ENCODE measurements at places on chromosomes 12 and 14.

DNA sequence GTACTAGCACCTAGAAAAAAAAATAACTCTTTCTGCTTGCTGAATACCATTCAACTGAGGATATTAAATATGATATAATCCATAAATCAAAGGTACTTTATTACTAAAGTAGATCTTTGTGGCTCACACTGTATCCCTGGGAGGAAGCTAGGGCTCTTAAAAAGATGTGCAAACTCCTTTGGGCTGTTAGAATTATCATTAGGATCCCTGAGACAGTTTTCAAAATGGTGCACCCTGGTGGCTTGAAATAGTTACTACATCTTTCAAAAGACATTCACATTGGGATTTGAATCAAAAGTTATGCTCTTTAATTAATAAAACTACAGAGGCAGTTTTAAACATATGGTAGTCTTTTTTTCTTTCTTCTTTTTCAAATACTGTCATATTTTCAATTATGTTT, 228.5 kb upstream of the G2E3 start:
- DNase-seq: no peak

DNA sequence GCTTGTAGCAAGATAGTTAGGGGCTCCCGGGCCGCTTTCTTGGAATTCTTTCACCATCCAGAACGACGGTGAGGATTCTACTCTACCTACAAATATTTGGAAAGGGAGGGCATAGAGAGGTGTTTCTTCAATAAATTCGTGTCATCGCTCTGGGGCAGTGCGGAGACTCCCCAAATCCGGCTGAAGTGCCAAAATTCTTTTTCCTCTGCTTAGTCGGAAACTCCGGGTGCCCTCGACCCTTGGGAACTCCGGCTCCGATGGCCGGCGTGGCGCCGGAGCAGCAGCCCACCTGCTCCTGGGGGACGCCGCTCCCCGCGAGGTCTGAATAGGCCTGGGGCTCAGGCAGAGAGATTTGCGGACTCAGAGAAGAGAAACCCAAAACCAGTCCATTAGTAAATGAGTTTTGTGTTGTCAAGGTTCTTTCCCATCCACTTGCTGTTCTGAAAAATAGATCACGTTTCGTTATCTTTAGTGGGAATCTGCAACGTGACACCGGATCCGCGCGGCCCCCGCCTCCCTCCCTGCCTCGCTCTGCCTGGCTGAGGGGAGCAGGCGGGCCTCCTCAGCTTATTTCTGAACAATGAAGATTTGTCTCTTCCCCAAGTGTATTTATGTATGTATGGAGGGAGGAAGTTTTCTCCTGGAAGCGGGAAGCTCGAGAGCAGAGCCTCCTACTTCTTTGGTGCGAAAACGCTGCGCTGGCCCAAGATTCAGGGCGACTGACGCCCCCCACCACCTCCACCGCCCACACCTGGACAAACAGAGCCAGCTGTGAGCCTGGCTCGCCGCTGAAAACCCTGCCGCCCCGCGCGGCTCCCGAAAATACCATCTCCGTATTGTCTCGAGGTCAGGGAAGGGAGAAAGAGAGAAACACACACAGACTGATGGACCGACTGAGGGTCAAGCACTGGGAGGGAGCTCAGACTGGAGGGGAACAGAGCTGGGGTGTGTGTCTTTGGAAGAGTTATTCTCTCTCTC, 3.7 kb upstream of the SIX1 start:
- no peak for DNase-seq

GRCh38 chr12:119505001-119505400, 88.6 kb upstream of the TMEM233 start:
- DNase-seq: no peak

GRCh38 chr12:10235761-10236631, 23.3 kb downstream of the GABARAPL1 start:
- DNase-seq: peak; percentile 34

- no peak for DNase-seq
Observed at GRCh38 chr14:102500158-102500662, 9.4 kb downstream of the ANKRD9 start.

- DNase-seq: no peak
Observed at GRCh38 chr14:72845683-72846082, 48.2 kb downstream of the DPF3 start.

GRCh38 chr12:51407604-51408003, 16.4 kb upstream of the GALNT6 start:
- no peak for DNase-seq

DNA sequence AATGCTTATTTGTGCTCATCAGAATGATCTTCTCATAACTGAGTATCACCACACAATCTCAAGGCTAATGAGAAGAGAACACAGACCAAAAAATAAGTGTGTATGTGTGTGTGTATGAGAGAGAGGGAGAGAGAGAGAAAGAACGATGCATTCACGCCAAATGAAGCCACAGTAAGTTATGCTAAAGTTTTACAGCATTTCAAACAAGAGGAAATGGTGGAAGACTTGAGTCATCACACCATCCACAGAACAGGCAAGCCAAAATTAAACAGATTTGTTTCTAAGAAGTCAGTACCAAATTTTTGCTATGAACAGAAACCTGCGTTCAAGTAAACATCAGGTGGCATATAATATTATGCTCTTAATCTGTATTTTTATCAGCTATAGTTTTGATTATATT, 141.2 kb downstream of the MED13L start:
- DNase-seq: no peak

- no peak for DNase-seq
Observed at GRCh38 chr14:50373959-50374358, 22.7 kb downstream of the CDKL1 start.

GRCh38 chr14:59292921-59293534, 104.6 kb downstream of the DAAM1 start:
- no peak for DNase-seq

DNA sequence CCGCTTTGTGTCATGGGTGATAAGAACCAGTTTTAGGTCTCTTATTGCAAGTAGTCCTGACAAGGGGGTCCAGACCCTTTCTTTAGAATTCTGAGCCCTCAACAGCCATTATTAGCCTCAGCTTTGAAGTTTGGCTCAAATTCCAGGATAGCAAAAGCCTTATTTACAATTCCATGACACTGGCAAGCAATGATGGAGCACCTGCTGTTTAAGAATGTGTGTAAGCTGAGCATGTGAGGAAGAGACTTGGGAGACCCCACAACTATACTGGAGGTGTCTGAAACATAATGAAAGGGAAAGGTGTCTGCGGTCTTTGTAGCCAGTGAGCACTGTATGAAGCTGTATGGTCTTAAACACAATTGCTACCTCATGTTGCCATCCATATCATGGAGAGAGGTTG, 119.8 kb downstream of the TBX5 start:
- no peak for DNase-seq

- DNase-seq: no peak
Observed at GRCh38 chr12:119204131-119204530, 25.4 kb downstream of the HSPB8 start.

GRCh38 chr12:30602678-30603077, 93.0 kb downstream of the IPO8 start:
- no peak for DNase-seq

- no peak for DNase-seq
Observed at GRCh38 chr12:108567406-108568337, 5.3 kb downstream of the ISCU start.

DNA sequence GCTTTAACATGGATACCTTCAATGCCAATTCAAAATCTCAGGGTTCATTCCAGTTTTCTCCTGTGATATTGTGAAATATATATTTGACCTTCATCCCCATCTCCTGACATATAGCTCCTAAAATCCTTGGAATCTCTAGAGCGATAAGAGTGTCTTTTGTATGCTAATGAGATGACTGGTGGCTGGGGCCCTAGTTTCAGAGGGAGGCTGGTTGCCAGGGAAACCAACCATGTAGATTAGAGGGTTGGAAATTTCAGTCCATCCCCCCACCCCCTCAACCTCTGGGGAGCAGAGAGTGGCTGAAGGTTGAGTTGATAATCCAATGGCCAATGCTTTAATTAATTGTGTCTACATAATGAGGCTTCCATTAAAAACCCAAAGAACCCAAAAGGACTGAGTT, 59.4 kb downstream of the SDR9C7 start:
- no peak for DNase-seq

DNA sequence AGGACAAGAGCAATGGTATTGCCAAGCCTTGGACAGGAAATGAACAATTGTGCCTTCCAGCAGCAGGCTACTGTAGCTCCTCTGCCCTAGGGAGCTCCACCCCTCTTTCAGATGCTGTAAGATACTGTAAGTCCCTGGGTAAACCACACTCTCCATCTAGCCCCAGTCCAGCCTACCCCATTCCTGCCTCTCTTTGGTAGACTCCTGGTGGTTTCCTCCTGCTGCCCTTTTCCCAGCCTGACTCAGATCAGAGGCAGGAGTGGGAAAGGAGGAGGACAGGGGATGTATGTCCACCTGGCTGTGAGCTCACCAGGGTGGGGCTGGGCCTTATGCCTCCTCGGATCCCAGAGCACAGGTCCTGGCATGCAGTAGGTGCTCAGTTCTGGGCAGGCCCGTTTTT, 174.6 kb downstream of the ESRRB start:
- DNase-seq: no peak

DNA sequence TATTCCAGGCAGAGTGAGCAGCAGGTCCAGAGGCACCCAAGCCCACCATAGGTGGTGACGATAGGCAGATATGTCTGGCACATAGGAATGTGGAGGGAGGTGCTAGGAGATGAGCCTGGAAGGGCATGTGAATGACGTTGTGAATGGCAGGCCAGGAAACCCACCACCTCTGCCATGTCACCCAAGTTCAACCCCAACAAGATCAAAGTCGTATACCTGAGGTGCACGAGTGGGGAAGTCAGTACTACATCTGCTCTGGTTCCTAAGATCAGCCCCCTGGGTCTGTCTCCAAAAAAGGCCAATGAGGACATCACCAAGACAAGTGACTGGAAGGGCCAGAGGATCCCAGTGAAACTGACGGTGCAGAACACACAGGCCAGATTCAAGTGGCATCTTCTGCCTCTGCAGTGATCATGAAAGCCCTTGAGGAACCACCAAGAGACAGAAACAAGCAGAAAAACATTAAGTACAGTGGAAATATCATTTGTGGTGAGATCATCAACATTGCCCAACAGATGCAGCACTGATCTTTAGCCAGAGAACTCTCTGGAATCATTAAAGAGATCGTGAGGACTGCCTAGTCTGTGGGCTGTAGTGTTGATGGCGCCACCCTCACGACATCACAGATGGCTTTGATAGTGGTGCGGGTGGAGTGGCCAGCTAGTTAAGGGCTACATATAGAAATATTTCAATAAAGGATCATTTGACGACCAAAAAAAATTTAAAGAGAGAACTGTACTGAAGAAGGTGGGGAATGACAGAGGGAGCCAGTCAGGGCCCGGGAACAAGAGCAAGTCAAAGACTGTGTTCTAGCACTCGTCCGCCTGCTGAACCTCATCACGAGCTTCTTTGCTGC, 99.7 kb downstream of the ZFP36L1 start:
- no peak for DNase-seq

- no peak for DNase-seq
Observed at GRCh38 chr12:44873898-44874297, 2.2 kb downstream of the NELL2 start.

DNA sequence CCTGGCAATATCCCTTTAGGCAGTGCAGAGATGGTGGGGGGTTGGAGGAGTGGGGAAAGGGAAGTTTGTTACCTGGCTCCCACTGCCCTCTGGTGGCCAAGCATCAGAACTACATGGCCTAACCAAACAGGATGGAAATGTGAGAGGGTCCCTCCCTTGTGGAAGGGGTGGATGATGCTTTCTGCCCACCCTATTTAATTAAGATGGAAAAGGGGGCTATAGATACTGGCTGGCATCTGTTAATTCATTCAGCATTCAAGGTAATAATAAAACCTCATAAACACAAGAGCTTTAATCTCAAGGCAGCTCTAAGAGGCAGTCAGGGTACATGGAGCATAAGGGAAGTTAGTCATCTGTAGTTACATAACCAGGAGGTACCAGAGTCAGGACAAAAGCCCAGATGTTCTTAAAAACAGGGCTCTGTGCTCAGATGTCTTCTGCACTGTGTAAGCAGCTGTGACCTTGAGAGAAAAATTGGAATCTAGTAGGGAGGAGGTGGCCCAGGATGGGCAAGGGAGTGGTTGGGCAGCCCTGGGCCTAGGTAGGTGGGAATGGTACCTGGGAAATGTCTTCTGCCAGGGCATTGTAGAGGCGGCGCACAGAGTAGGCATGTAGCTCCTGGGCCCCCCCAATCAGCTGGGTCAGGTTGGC, 4.6 kb downstream of the AP1G2 start:
- DNase-seq: peak; percentile 40

GRCh38 chr12:85872497-85873091, 1.5 kb upstream of the NTS start:
- no peak for DNase-seq

DNA sequence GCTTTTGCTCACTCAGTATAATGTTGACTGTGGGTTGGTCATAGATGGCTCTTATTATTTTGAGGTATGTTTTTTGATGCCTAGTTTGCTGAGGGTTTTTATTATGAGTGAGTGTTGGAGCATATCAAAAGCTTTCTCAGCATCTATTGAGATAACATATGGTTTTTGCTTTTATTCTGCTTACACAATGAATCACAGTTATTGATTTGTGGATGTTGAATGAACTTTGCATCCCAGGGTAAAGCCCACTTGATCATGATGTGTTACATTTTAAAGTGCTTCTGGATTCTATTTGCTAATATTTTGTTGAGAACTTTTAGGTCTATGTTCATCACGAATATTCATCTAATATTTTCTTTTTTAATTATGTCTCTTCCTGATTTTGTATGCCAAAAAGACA, 1260.3 kb downstream of the TMEM121 start:
- no peak for DNase-seq

- no peak for DNase-seq
Observed at GRCh38 chr12:93229494-93230325, 148.0 kb upstream of the NUDT4 start.
